HT1080 (cell line): ENCODE measurements at places on chromosomes 13 and 19. TPM values are rescaled to one million over a fixed set of nuclear protein-coding genes. Genes with fewer than 3 reads are reported as not detected.

DNA sequence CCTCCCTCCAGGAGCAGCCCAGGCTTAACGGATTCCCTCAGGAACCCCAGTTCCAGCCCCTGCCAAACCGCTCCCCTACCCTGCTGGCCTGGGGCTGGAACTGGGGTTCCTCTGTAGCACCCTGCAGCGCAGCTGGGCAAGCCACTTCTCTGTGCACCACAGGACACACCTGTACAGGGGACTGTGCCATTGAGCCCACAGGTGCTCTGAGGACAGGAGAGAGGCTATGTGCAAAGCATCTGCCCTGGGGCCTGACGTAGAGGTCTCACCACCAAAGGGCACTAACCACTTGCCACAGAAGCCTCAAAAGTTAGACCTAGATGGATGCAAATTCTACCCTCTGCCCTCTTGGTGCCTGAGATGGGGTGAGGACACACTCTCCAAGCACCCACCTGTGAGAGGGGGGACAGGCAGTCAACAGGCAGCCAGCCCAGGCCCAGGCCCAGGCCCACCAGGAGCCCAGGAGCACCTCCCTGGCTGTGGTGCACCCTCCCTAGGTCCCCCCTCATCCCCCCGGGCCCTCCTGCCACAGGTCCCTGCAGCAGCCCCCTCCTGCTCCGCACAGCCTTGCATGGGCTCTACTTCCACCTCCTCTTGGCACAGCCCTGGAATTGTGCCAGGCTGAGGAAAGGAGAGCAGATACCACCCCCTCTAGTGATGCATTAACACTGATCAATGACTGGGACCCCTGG, 27.6 kb upstream of the SLC35E1 start:
- no peak for DNase-seq

- DNase-seq, result no peak
Measured at GRCh38 chr13:39926345-39926744, 270.9 kb downstream of the COG6 start.

The OXGR1 gene
- 0.16 and 0.67 TPM in 2 replicates for total RNA-seq

DNA sequence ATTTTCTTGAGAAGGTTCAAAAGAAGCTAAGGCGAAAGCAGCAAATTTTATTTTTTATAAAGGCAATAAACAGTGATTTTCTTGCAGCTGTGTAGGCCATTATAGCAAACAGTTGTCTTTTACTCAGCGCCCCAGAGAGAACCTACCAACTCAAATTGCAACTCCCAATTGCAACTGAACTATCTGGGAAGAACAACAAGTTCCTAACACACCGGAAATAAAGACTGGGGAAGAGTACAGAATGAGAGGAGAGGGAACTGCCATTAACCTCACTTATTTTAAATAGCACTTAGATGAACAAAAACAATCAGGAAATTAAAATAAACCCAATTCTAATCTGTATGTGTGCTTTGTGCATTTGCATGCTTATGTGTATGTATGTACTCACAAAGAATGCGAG, 171.1 kb downstream of the KCTD12 start:
- DNase-seq, result no peak

DNA sequence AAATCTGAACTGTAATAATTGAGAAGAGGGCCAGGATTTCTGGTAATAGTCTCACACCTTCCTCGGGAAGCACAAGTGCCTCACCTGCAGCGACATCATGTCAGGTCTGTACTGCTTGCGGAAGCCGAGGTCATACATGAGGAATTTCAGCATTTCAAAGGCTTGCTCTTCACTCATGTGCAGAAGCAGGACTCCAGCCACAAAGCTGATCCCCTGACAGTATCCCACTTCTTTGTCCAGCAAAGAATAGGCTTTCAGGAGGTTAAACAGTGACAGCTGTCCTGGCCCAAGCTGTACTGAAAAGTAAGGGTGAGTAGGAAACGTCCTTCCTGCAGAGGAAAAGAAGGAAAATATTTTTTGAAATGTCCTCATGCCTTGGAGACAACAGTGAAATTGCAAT, 182.7 kb downstream of the TBC1D4 start:
- DNase-seq, result no peak

DNA sequence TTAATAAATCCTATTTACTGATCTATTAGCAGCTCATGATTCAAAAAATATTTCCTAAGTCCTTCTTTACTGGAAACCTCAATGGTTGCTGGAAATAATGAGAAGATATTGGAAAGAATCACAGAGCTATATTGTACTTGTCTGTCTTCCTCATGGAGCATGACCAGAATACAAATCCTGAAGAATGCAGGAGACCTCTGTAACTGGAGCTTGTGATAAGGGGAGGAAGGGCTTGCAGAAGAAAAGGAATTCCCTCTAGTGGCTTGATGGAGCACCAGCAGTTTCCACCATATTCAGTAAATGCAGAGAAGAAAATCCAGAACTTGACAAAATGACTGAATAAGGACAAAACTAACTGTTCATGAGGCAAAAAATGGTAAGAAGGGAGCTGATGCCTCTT, 1333.1 kb downstream of the EFNB2 start:
- DNase-seq, result peak; percentile 44

- no peak for DNase-seq
Measured at GRCh38 chr19:15989889-15990288, 41.1 kb downstream of the OR10H4 start.

DNA sequence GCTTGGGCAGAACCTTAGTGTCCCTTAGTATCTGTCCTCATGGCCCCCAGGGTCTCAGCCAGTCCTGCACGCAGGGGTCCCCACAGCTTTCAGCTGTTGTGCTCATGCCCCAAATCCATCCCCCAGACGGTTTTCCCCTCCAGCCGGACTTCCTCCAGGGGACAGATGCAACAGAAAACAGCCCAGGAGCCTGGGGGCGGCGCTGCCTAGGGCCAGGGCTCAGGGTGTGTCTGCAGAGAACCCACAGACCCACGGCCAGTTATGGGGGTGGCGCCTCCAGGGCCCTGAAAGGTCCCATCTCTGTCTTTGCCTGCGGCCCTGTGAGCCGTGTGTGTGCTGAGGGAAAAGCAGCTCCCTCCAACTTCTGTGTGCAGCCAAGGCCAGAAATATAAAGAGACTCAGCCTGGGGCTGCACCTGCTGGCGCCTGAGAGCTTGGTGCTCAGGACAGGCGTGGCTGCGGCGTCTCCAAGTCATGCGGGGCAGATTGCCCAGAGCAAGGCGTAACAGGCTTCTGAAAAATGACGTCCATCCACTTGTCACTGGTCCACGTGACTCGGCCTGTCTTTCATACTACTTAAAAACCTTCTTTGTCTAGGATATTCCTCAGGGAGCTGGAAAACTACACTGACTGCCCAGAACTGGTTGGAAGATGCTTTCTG, 22.1 kb upstream of the F7 start:
- peak; percentile 38 for DNase-seq

GRCh38 chr13:32936716-32937115, 79.5 kb upstream of the KL start:
- no peak for DNase-seq

GRCh38 chr13:35345992-35346391, 130.5 kb downstream of the MAB21L1 start:
- DNase-seq, result no peak

- no peak for DNase-seq
Measured at GRCh38 chr13:104411141-104411765, 1345.0 kb upstream of the SLC10A2 start.

The TRAPPC6A gene
- 0.98 and 1.5 TPM in 2 replicates for total RNA-seq

The DNAJB1 gene
- 105 and 126 TPM in 2 replicates for total RNA-seq

The ZNF226 gene
- 16.7 and 21.8 TPM in 2 replicates for total RNA-seq

DNA sequence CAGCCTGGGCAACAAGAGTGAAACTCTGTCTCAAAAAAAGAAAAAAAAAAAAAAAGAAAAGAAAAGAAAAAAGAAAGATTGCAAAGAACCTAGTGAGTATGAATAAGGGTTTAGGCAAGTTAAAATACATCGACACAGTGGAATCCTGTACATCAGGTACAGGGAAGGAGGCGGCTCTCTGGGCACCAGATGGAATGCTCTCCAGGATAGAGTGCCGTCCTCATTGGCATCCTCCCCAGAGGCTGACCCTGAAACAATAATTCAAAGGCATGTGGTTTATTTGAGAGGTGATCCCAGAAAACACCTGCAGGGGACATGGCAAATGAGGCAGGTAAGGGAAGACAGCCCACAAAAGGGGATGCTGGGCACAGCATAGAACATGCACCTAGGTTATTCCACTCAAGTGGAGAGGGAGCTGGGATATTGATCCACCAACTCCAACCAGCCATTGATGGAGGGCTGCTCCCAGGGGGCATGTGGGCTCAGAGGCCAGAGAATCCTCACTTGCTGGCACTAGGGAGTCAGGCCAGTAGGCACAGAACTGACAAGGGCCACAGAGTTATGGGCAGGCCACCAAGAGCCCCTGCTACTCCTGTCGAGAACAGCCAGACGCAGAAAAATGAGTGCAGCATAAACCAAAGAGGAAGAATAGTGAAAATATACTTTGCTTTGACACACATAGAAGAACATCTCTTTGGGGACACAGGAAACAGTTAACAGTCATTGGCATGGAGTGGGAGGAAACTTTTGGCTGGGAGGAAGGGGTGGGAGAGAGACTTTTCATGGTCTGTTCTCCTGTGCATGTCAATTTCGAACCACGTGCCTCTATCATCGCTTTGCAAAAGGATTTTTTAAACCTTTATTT, 4.2 kb downstream of the TSPAN16 start:
- no peak for DNase-seq

GRCh38 chr13:93690139-93690538, 463.5 kb downstream of the GPC6 start:
- peak; percentile 5 for DNase-seq

- no peak for DNase-seq
Measured at GRCh38 chr19:50313812-50314536, 15.2 kb downstream of the KCNC3 start.

- no peak for DNase-seq
Measured at GRCh38 chr19:47651132-47651531, 42.2 kb downstream of the BICRA start.

DNA sequence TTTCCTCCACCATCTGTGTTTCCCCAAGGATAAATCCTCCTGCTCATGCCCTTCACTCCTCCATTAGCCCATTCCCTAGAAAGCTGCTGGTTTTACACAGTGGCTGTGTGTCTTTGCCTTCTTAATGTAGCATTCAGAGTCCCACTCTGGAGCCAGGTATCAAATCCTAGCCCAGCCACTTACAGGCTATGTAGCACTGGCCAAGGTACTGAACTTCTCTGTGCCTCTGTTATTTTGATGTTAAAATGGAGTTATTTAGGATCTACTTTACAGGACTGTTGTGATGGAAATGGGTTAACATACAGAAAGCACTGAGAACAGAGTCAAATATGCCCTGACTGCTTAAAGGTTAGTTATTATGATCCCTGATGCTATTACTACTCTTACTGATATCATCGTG, 1.5 kb upstream of the ZSCAN4 start:
- DNase-seq, result no peak

DNA sequence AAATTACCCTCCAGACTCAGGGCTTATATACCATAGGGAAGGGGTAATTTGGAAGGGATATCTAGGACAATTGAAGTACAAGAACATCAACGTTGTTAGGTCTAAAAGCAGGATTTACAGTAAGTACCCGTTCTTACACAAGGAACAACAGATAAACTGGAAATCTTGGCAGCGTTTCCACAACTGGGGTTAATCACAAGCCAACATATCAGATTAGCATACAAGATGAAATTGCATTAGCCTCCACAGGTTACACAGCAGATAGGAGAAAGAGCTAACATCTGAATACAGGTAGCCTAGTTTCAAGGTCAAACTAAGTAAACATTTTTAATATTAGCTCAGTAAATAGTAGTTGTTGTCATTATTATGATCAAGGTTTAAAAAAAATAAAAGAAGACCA, 1214.0 kb upstream of the PCDH20 start:
- DNase-seq, result no peak

DNA sequence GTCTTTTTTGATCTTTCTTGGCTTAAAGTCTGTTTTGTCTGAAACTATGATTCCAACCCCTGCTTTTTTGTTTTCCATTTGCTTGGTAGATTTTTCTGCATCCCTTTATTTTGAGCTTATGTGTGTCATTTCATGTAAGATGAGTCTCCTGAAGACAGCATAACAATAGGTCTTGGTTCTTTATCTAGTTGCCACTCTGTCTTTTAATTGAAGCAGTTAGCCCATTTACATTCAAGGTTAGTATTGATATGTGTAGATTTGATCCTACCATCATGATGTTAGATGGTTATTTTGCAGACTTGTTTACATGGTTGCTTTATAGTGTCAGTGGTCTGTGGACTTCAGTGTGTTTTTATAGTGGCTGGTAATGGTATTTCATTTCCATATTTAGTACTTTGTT, 1678.9 kb downstream of the PCDH9 start:
- no peak for DNase-seq

DNA sequence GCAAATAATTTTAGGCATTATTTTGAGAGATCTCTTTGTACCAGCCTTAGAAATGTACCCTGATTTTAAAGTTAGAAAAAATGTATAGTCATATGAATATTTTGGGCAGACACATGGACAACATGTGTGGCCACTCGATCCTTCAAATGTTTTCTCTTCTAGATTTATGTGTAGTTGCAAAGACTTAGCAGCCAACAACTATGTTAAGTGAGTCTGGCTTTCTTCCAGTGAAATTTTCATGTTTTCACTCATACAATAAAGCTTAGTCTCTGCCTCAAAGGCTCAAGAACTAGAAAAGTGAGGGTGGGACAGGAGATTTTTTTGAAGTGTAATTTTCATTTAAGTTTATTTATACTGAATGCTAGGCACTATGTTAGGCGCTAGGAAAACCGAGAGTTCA, 207.7 kb upstream of the DACH1 start:
- no peak for DNase-seq

The APBA3 gene
- total RNA-seq, result 16.9 and 19.3 TPM in 2 replicates

GRCh38 chr19:12564016-12564664, 12.9 kb upstream of the ZNF564 start:
- peak; percentile 79 for DNase-seq

The STAP2 gene
- total RNA-seq, result 2.3 and 3.6 TPM in 2 replicates

- no peak for DNase-seq
Measured at GRCh38 chr13:39957868-39958677, 302.6 kb downstream of the COG6 start.

DNA sequence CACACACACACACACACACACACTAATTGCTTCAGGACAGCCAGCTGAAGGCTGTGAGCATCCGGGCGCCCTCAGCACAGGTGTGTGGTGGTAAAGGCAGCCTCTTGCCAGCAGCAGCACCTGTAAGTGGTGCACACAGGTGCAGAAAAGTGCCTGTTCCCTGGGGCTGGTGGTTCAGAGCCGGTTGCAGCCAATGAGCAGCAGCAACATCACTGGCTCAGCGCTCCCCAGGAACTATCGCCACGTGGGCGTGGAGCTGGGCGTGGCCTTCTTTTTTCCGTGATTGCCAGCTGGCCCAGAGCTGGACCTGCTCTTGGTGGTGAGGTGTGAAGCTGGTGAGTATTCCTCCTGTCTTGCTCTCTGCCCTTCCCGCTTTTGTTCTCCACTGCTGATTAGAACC, at the start of gene NLRP5:
TSS of gene NLRP5 (plus strand) at position 289 of the 400 bp plus-strand sequence.
- DNase-seq, result no peak
